ENCODE measurements at places on chromosomes 16 and 17.
A peak's percentile ranks its signal among the peaks of the same experiment; 100 is the strongest.

DNA sequence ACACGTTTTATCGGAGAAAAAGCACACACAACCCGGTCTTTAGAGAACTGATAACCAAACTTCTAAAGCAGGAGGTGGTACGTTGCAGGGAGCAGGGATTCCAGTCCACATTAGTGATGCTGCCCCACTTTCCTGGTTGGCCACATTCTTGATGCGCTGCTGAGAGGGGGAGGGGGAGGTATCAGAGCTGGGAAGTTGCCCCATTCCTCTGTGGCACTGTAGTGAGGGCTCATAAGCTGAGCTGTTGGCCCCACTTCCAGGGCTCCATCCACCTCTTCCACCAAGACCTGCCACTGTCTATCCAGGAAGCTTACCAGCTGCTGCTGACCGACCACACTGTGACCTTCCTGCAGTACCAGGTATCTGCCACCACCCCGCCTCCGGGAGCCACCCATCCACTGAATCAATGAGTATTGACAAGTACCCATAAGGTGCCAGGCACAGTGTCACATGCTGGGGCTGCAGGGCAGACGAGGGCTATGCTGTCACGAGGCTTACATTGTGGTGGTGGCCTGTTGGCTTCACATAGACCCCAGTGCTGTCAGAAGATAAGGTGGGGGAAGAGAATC is 1.1 kb downstream of the TSEN54 start:
- no peak for DNase-seq

DNA sequence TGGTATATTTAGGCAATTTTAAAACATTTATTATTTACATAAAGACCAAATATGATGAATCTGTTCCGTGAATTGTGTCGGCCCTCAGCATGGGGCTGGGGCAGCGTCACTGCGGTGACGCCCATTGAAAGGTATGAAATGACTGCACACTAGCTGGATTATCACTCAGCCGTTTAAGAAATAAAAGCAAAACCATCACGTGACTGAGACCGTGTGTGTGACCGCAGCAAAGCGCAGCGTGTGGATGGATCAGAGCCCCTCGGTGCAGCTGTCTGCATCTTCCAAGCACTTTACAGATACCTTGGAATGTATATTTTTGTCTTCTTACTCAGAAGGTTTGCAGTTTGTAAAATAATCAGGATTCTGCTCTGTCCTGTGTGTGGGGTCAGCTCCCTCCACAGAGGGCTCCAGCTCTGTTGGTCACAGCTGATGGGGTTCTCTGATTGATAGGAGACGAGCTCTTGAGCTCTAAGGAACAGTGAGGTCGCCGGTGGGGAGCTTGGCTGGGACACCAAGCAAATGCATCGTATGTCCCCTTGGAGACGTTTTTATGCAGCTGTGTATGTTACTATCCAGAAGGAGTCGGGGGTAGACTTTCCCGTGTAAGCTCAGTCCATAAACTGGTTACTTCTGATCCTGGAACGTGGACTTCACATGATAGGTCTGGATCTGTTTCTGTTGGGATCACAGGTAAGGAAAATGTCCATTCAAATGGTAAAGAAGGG is 45.1 kb downstream of the WDR45B start:
- DNase-seq = no peak

DNA sequence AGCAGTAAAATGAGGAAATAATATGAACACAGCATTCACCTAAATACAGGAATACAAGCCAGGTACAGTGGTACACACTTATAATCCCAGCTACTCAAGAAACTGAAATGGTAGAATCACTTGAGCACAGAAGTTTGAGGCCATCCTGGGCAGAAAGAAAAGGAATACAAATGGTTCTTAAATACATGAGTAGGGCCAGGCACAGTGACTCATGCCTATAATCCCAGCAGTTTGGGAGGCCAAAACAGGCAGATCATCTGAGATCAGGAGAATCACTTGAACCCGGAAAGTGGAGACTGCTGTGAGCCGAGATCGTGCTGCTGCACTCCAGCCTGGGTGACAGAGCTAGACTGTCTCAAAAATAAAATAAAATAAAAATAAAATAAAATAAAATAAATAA is 23.0 kb upstream of the SMG8 start:
- DNase-seq = no peak

- peak; percentile 57 for DNase-seq
Measured at GRCh38 chr17:32483451-32484019, 3.3 kb upstream of the CDK5R1 start.

DNA sequence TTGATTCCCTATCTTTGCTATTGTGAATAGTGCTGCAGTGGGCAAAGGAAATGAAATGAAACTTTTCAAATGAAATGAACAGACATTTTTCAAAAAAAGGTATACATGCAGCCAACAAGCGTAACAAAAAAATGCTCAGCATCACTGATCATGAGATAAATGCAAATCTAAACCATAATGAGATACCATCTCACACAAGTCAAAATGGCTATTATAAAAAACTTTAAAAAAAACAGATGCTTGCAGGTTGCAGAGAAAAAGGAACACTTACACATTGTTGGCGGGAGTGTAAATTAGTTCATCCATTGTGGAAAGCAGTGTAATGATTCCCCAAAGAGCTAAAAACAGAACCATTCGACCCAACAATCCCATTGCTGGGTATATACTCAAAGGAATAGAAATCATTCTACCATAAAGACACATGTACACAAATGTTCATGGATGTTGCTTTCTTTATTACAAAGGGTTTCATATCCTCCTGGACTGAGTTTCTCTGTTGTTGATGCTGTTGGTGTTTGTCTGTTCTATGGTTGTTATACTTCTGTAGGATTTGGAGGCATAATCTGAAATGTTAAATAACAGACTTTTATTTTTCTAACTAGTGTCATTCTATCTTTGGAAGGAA is 99.3 kb upstream of the SOX9 start:
- no peak for DNase-seq

- no peak for DNase-seq
Measured at GRCh38 chr16:79482011-79482410, 118.5 kb downstream of the MAF start.

DNA sequence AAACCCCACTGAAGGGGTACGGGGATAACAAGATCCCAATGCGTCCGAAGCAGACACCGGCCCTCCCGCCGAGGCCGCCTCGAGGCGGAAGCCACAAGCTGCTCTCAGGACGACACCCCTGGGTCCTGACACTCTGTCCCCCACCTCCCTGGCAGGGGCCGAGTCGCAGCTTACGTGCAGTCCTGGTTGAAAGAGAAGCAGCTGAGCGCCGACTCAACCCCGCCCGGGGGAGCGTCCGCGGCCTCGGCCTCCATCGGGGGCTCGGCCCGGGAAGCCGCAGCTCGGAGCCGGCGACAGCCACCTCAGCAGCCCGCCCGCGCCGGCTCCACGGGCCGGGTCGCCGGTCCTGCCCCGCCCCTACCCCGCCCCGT is at the start of gene WIPI1:
Gene WIPI1, minus strand, starts transcription at position 329 of the 371 bp plus-strand sequence. Its CDS starts 75 bp downstream, at position 254.
- no peak for DNase-seq

DNA sequence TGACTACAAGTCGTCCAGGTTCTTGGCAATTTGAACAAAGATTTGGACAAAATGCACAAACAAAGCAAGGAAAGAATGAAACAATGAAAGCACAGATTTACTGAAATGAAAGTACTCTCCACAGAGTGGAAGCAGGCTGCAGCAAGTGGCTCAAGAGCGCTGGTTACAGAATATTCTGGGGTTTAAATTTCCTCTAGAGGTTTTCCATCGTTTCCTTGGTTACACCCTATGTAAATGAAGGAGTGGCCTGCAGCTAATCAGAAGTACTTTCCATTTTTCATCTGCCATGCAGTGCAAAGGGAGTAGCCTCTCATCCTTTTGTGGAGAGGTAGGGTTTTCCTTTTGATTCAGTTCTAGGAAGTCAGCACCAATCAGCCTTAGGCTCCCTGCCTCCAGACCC is 11.8 kb downstream of the STXBP4 start:
- no peak for DNase-seq

DNA sequence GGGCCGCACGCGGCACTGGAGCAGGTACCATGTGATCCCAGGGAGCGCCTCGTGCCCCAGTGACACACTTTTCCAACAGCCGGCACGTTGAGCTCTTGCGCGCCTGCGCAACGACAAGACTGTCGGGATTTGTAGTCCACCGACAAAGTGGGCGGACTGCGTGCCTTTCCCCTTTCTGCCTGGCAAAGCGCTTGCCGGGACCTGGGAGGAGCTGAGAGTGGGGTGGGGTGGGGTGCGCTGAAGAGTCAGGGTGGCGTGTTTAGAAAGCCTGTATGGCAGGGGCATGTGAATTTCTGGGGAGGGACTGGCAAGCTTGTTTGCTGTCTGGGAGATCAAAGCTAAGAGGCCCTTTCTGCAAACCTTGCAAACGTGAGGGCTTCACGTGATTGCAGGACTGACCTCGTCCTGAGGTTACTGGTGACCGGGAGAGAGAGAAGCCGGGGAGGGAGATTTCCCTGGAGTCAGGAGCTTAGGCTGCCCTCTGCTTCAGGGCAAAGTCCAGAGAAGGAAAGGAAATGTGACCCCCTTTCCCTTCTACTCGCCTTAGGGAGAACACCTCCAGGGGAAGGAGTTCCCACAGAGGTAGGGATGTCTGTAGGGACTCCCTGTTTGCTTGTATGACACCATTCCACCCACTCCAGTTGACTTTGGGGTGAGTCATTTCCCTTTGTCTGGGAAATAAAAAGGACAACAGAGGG is 429 bp upstream of the NR1D1 start:
- DNase-seq = peak; percentile 98

DNA sequence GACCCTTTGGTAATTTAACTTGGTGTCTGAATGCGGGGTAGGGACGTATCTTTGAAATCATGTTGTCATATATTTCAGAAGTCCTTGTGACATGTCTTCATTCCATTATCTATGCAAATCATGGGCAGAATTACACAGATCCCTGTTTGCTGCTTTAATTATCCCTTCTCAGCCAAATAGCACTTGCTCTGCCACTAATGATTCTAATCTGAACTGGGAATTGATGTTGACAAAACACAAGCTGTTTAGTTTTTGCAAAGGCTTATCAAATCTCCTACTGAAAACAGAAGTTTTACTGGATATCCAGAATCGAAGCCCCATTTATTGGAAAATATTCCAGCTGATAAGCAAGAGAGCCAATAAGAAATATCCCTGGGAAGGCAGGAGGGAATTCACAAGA is 205.9 kb upstream of the COX10 start:
- no peak for DNase-seq

Data from AG09319 (cell line).